ENCODE measurements at places on chromosomes 12 and 14.

DNA sequence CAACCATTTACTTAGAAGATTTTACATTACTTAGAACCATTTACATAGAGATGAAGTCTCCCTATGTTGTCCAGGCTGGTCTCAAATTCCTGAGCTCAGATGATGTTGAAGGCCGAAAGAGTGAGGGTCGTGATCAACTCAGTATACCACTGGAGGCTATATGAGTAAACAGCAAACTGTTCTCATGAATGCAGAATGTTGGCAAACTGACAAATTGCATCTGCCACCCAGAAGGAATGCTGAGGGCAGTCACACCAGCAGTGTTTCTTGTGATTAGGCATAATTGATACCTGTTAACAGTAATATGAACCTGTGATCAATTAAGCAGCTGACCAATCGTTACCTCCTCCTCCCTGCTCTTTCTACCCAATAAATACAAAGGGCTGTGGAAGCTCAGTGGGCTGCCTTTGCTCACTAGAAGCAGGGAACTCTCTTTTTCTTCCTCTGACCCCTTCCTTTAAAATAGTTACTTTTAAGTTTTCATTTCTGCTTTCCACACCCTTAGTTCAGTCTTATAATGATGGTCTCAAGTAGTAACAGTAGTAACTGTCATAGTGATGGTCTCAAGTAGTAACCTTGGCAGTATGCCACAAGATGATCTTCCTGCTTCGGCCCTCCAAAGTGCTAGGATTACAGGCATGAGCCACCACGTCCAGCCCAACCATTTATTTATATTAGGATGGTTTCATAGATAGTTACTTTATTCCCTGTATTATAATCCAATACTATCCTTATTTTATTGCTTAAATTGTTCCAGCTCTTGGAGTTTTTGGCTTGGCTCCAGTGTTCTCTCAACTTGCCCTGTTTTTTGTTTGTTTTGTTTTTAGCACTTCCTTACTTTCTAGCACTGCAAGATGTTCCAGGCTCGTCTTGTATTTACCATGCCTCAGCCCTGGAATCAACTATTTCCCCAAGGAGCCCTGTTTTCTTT lies 25.8 kb downstream of the LIMA1 start:
- DNase-seq = no peak

DNA sequence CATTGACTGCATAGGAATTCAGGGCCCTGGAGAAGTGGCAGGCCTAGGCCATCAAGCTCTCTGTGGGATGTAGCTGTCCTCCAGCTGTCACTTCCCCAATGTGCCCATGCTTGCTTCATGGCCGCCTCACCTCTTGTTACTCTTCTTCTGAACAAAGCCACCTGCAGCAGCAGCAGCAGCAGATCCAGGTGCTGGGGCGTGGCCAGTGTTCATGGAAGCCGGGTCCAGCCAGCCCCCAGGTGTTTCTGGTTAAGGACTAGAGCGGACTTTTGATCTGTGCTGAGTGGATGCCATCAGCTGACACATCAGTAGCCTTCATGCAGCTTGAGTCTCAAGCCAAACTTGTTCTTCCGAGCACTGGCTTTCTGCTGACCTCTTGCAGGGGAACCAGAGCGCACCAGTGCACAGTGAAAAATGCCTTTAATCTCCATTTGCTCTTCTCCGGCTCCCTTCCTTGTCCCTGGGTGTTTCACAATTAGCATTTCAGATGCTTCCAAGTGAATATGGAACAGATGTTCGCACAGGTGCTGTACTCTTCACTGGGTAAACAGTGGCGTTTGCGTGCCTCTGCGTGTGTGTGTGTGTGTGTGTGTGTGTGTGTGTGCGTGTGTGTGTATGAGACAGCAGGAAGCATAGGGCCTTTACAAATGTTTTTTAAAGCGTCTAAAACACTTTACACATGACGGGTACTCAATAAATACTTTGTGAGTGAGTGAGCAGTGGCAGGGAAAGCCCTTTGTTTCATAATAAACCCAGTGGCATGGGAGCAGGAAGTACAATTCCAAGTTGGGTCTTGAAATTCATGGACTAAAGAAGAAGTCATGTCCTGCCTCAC lies 20.1 kb downstream of the TPCN1 start:
- DNase-seq = no peak

- no peak for DNase-seq
These were observed 236.0 kb downstream of the ATP23 start for GRCh38 chr12:58177366-58177765.

GRCh38 chr12:93793983-93794382 lies 116.8 kb downstream of the CRADD start:
- DNase-seq = no peak

GRCh38 chr12:100557357-100557756 lies 16.1 kb upstream of the GAS2L3 start:
- no peak for DNase-seq

DNA sequence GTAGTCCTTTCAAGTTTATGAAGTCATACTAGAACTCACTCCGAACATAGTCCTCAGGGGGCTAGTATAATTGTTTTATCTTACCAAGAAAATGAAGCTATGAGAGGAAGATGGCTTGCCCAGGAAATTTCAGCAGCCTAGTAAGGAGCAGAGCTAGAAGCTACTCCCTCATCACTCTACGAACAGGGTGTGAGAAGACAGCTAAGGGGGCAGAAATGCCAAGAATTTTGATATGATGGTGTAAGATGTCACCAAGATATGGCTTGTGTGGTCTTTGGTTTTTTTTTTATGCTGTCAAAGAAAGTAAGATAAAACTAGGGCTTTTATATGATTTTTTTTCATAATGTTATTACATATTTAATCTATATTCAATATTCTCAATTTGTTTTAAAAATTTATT lies 47.6 kb downstream of the PRICKLE1 start:
- no peak for DNase-seq

DNA sequence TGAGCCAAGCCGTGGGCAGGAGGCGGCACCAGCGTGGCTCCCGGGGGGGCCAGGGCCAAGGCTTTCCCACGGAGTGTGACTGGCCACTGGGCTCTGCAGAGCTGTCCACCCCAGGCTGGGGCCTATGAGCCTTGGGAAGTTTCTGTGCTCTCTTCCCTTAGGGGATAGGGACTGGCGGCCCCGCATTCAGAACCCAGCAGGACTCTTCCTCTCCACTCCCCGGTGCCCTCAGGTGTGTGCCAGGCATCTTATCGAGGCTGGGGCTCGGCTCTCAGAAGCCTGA lies 17.8 kb upstream of the EIF2B2 start:
- no peak for DNase-seq

DNA sequence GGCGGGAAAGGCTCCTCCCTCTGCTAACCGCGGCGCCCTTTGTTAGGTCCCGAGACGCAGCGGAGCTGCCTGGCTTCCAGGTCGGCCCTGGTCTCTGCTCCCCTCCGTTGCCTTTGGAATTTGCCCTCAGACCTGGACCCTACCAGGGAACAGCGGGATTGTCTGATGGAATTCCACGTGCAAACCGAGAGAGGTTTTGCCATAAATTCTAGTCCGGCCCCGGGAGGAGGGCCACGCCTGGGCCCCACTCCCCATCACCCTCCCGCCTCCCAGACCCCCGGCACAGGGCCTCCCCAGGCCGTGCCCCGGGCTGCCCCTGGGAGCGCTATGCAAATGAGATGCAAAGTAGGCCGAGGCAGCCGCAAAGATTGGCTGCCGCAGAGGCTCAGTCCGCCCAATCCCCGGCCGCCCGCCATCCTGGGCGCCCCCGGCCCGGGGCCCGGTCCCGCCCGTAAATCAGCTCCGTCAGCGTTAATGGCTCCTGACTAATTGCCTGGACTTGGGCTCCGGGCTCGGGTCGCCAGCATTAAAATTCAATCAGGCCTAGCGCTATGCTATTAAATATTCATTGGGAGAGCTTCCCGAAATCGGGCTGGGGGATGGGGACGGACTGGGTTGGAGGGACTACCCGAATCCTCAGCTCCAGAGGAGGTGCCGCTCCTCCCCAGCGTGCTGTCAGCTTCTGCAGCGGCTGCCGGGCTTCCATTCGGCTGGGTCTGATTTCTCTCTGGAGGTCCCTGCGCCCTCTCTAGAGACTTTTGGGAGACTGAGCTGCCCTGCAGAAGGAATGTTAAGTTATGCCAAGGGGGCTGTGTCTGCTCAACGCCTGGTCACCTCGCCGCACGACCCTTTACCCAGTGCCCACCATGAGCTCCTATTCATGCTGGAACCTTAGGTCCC lies 15.7 kb upstream of the FIGNL2 start:
- DNase-seq = peak; percentile 92

DNA sequence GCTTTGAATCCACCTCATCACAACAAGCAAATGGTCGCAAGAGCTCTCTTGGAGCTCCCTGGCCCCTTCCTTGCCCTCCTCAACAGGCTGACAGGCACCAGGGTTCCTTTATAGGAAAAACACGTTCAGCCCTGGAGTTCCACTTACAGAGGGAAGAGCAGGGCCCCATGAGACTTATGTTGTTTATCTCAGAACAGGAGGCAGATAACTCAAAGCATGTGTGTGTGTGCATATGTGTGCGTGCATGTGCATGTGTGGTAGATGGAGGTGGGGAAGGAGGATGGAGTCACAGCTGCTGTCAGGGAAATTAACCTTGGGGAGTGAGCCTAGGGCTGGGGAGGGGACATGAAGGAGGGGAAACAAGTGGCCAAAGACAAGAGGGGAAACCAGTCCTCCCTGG lies 138.1 kb downstream of the DPF3 start:
- no peak for DNase-seq

DNA sequence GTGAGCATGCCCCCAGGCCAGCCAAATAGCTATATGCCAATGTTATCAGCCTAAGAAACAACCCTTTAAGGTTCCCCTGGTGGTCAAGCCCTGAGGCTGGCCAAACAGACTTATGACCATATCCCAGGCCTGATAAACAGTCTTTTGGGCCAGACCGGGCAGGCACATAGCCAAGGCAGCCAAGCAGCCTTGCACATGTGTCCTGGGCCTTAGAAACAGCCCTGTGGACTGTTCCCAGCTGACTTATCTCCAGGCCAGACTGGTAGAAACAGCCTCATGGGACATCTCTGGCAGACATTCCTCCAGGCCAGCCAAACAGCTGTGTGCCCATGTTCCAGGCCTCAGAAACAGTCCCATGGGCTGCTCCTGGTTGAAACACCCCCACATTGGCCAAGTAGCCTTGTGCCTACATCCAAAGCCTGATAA lies 295.0 kb upstream of the MGAT4C start:
- no peak for DNase-seq

DNA sequence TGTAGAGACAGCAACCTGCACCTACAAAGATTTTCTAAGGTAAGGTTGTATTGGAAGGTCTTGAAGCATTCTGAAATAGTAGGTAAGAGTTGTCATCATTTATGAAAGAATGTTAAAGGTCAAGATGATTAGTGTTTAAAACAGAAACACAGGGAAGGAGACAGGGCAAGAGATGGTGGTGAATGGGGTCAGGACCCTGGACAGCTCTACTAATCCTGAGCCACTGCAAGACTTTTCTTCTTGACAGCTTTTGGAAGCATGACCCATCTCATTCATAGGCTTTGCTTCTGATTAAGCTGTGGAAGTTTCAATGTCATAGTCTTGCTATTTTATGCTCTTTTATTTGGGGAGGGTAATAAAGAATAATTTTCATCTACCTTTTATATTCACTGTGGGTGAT lies 75.5 kb upstream of the CAND1 start:
- peak; percentile 70 for DNase-seq

DNA sequence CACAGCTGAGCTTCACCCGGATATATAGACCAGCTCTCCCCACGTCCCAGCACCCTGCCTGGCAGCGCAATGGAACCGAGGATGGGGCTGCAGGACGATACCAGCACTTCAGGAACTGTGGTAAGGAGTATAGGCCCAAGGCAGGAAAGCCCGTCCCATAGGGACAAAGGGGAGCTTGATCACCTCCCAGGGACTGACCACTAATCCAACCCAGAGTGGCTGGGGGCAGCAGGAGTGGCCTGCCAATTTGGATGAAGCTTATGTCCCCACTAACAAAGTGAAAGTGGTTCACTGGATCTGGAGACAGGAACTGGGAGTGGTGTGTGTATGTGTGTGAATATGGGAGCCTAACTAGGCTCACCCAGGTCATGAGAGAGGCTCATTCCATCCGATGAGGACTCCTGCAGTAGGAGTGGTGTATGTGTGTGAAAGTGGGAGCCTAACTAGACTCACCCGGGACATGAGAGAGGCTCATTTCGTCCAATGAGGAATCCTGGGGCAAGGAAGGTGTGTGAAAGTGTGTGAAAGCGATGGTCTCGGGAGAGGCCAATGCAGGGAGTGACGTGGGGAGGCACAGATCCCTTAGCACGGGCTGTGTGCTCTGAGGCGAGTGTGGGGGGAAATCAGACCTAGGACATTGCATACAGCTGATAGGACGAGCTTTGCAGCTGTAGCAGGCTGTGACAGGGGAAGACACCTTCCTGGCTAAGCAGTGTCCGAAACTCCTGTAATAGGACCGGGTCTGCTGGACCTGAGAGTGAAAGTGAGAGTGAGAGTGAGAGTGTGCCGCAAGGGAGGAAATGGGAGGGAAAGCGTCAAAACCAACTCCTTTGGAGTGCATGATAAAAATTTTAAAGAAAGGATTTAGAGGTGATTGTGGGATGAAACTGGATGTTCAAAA lies 25.7 kb downstream of the KLRK1 start:
- peak; percentile 41 for DNase-seq

Measured in neural progenitor cell (in vitro differentiated cells).